ENCODE measurements at places on chromosomes 4 and X.

DNA sequence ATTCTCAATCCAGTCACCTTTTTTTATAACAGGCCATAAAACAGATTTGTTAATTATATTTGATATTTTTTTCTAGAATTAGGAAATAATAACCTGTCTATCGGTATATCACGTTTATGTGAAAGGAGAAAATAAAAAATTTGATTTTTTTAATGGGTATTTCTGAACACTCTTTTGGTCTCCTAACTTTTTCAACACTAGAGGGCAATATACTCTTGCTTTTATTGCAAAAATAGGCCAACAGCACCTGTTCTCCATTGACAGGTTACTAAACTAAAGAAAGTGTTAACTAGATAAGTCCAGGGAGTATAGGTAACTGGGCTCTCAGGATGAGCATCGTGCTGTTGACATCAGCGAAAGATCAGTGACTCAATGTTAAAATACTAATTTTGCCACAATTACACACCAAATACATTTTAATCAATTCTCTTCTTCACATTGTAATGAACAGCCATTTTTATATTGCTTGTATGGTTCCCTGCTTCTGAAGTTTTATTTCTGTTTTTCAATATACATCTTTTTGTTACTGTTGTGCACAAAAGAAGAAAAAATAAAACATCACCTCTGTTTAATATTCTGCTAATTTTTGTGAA, 22.8 kb downstream of the NDST4 start:
- no peak for DNase-seq

GRCh38 chr4:3423952-3424351, 17.8 kb upstream of the HGFAC start:
- DNase-seq: no peak

- DNase-seq: no peak
Measured at GRCh38 chrX:7941390-7942042, 14.3 kb upstream of the PNPLA4 start.

- no peak for DNase-seq
Measured at GRCh38 chr4:83582289-83582785, 46.4 kb downstream of the GPAT3 start.

- DNase-seq: no peak
Measured at GRCh38 chr4:31021008-31021407, 300.8 kb downstream of the PCDH7 start.

- DNase-seq: no peak
Measured at GRCh38 chrX:98068024-98068580, 1184.4 kb downstream of the RPA4 start.

Data from activated gamma-delta T cell (primary cell).